ENCODE measurements at places on chromosomes 16 and 17. TPM values are rescaled to one million over a fixed set of nuclear protein-coding genes. Genes with fewer than 3 reads are reported as not detected.
A peak's percentile ranks its signal among the peaks of the same experiment; 100 is the strongest.

DNA sequence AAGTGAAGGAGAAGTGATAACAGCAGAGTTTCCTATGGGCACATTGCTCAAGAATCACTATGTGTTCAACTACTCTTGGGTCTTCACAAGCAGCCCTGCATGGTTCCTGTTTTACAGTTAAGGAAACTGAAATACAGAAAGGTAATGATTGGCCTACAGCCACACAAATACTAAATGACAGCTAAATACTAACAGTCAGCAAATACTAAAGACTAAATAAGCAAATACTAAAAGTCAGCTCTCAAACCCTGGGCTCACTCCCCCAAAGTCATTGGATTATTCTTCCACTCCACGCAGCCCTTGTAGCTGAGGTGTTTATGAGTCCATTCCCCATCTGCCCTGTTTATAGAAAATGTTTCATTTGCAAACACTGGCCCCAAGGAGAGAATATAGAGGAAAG, 372.7 kb upstream of the CDH11 start:
- no peak for DNase-seq

DNA sequence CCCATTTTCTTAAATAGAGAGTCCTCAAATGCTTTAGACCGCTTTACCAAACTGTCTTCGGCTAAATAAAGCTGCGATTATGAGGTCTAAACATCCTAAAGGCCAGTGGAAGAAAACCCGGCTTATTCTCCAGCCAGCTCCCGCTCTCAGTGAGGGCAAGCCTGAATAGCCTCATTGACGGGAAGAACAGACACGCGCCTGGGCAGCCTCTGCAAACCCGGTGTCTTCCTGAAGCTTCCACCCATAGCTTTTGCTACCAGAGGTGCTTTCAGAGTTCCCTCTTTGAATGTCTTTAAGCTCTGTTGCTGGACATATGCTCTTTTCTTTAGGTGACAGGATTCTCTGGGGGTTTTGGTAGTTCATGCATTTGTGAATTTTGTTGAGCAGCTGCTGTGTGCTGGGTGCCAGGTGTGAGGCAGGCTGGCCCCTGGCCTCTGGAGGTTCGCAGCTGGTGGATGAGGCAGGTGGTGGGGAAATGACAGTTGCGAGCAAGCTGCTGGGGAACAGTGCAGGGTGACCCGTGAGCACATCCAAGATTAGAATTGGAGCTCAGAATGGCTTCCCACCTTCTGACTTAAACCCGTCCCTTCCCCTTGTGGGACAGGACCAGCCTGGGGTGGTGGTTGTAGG, 44.7 kb downstream of the CRISPLD2 start:
- no peak for DNase-seq

DNA sequence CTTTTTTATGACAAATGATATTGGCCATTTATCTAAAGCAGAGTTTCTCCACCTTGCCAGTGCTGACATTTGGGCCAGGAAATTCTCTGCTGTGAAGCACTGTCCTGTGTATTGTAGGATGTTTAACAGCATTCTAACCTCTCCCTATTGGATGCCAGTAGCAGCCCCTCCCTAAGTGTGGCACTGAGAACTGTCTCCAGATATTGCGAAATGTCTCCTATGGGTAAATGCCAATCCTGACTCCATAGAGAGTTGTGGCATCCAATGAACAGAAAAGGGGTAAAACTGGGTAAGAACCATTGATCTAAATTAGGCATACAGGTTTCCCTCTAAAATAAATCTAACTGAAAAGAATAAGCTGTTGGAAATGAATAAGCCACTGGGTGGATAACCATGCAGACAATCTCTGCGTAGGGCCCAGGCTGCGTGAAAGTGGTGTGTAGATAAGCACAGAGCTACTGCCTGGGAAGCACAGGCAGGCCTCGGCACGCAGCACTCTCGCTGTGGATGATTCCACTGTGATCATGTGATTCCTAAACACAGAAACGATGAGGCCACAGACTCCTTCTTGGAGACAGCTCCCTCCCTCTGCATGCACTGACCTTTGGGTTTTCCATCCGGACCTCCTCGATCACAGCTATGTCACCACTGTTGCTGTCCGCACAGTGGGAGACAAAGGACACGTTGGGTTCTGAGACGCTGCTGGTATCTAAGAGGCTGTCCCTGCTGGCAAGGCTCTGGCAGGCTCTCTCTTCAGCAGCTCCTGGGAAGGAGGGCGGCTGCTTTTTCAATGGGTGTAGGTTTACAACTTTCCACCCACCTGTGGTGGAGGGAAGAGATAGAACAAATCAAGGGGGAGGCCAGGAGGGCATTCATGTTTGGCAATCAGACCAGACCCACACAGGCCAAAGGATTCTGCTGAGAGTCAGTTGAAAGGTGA, 44.1 kb downstream of the GTF3C1 start:
- DNase-seq, result no peak

- no peak for DNase-seq
These were observed 38.1 kb downstream of the PIK3R5 start for GRCh38 chr17:8927395-8927794.

- DNase-seq, result no peak
These were observed 740.9 kb downstream of the CDH8 start for GRCh38 chr16:61295311-61295710.

- no peak for DNase-seq
These were observed 363 bp downstream of the KARS1 start for GRCh38 chr16:75647112-75647491.

PPM1E gene
- not detected for total RNA-seq

DNA sequence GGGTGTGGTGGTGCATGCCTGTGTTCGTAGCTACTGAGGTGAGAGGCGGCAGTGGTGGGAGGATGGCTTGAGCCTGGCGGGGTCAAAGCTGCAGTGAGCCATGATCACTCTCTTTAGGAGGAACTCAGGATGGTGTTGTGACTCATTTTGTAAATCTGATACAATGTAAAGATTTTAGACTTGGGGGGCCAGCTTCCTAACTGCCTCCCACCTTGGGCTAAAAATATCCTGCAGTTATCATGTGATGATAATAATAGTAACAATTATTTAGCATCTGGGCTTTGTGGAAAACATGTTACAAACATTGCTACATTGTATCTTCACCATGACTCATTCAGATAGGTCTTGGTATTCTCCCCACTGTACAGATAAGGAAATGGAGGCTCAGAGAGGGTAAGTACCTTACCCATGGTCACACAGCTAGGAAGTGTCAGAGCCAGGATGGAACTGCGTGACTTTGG, 7.4 kb downstream of the CTNS start:
- no peak for DNase-seq

PHF12 gene
- 148 TPM for total RNA-seq

LYRM9 gene
- total RNA-seq, result 14.0 TPM

DNA sequence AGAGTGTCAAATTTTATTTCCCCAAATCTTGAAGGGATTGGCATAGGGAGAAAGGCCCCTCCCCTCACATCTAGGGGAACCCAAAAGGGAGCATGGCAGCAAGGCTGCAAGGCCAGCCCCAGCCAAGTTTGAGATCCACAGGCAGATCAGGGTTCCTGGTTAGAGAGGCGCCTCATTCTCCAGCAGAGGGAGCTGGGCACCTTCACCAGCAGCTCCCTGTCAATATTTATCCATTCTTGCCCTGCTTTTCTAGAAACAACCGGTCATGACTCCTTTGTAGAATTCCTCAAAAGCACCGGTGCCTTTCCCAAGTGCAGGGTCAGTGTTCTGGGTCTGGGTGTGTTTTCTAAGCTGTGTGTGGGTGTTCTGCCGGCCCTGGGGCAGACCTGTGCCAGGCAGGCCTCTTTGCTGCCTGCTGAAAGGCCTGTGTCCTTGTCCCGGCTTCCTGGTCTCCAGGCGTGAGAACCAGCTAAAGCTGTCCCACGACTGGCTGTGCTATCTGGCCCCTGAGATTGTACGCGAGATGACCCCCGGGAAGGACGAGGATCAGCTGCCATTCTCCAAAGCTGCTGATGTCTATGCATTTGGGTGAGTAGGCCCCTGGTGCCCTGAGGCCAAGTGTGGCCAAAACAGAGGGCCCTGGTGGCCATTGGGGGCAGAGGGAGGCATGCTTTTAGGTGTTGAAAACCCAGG, 21.2 kb upstream of the LGALS9 start:
- DNase-seq, result peak; percentile 48

DNA sequence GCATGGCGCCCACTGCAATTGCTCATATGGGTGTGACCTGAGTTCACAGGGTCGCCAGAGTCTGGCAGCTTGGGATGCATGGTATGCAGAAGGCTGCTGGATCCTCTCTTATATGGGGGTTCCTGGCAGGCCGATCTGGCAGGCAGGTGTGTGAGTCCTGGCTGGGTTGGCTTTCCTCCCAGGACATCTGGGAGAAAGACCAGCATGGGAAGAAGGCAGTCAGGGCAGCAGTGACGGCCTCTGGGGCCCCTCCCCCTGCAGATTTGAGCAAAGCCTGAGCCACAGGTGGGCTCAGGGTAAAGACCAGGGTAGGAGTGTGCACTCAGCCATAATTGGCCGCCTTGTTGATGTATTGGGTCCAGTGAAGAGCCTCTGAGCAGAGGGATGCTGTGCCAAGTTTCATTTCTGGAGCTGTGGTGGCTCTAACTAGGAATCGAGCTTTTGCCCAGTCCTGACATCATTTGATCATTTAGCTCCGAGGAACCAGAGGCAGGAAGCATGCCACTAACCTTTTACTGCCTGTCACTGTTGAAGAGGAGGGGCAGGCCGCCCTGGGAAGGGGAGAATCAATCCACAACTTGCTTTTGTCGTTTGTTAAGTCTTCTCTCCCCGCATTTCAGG, 174.3 kb downstream of the CCDC182 start:
- no peak for DNase-seq

CCL17 gene
- not detected for total RNA-seq

UQCRC2 gene
- 155 TPM for total RNA-seq

DNA sequence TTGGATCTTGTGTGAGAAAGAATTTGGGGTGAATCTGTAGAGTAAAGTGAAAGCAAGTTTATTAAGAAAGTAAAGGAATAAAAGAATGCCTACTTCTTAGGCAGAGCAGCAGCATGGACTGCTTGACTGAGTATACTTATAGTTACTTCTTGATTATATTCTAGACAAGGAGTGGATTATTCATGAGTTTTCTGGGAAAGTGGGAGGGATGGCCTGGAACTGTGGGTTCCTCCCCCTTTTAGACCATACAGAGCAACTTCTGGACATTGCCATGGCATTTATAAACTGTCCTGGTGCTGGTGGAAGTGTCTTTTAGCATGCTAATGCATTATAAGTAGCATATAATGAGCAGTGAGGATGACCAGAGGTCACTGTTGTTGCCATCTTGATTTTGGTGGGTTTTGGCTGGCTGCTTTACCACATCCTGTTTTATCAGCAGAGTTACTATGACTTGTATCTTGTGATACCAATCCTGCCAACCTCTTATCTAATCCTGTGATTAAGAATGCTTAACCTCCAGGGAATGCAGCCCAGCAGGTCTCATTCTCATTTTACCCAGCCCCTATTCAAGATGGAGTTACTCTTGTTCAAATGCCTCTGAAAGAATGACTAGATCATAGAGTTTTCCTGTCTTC, 58.7 kb downstream of the HSD17B2 start:
- no peak for DNase-seq

NXPH3 gene
- not detected for total RNA-seq

DNA sequence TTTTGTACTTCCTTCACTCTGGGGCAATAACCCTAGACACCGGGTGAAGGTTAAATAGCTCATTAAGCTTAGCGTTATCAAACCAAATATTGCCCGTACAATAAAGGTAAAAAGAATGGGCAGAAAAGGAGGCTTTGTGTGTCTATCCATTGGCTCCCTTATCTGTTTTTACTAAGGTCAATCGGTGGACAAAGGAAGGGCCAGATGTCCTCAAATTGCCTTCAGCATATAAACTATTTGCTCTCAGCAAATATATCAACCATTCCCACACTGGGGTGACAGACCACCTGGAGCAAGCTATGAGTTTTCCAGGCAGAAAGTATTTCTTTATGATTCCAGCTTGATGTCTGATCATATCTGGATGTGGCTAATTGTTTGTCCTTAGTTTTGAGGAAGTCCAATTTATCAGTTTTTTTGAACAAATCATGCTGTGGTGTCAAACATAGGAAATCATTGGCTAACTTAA, 25.3 kb upstream of the WIPI1 start:
- no peak for DNase-seq

- peak; percentile 16 for DNase-seq
These were observed 5.7 kb downstream of the CSNK1D start for GRCh38 chr17:82267575-82268379.

KRTAP17-1 gene
- not detected for total RNA-seq

ARL5C gene
- total RNA-seq, result not detected

DNA sequence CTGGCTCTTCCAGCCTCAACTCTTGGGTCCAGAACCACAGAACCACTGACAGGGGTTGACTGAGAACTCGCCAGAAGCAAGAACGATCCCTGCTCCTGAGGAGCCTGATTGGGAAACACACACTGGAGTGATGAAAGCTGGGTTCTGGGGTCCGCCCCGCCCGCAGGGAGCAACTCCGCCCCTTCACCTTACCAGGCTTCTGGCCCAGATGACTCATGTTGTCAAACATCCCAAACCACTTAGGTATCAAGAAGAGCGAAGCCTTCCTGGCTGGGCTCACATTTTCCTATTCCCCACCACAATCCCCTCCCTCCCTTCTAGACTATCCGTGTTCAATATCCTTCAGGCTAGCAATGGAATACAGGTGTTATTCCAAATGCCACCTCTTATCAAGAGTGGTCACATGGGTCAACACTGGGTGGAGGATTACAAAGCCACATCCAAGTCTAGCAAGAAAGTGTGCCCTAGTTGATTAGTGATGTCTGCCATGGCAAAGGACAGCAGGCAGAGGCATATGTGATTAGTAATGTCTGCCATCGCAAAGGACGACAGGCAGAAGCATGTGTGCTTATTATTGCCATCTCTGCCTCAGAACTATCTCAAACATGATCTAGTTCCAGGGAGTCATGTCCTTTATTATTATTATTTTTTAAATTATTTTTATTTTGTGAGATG, 70.5 kb downstream of the TIMM22 start:
- no peak for DNase-seq

- DNase-seq, result no peak
These were observed 42.0 kb downstream of the CDK5R1 start for GRCh38 chr17:32528825-32529224.

DNA sequence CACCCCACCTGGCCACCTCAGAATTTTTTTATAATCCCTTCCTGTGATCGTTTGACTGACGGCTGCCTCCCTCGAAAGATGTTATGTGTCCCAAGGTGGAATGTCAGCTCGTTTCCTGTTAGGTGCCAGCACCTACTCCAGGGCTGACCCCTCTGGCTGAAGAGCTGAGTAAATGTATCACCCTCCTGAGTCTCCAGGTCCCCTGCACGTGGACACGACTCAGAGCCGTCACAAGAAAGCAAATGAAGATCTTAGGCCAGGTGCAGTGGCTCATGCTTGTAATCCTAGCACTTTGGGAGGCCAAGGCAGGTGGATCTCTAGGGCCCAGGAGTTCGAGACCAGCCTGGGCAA, 273.2 kb downstream of the C16orf95 start:
- DNase-seq, result no peak

- DNase-seq, result no peak
These were observed 59.9 kb downstream of the ABR start for GRCh38 chr17:1119924-1120323.

- DNase-seq, result no peak
These were observed 17.1 kb upstream of the C17orf58 start for GRCh38 chr17:68013385-68013784.

ZPBP2 gene
- 1.7 TPM for total RNA-seq

PRSS21 gene
- total RNA-seq, result 1.8 TPM

GRCh38 chr16:54281535-54282201, 4.9 kb downstream of the IRX3 start:
- no peak for DNase-seq

- DNase-seq, result no peak
These were observed 42.1 kb upstream of the ADCY7 start for GRCh38 chr16:50224286-50224685.

KRT32 gene
- not detected for total RNA-seq

SHBG gene
- not detected for total RNA-seq

CD300A gene
- 2.4 TPM for total RNA-seq
